ENCODE measurements at places on chromosomes 2 and 18.

DNA sequence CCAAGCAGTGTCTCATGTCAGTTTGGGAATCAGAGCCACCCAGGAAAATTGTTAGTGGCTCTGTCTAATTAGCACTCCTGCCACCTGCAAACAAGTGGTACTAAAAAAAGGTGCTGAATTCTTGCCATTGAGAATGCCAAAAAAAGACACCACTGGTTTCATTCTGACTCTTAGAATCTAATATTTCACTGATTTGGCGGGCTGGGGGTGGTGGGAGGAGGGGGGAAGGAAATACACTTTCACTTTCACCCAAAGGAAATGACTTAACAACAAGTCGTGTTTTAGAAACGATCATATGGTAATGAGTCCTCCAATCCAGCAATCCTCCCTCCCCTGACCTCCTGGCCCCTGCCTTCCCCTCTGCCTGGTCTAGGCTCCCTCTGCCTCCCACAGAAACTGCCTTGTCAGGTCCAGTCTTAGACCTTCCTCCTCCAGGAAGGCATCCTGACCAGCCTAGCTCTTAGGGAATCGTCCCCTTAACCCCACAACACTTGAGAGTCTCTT lies 4.4 kb upstream of the KLHL29 start:
- no peaks in the 10 kb centered on the region for H3K36me3 ChIP-seq
- DNase-seq: no peak
- H3K27me3 ChIP-seq: peaks cover 44% of the 10 kb centered on the region
- H3K4me3 ChIP-seq: no peak overlapping the region
- no peaks in the 10 kb centered on the region for H3K4me1 ChIP-seq

DNA sequence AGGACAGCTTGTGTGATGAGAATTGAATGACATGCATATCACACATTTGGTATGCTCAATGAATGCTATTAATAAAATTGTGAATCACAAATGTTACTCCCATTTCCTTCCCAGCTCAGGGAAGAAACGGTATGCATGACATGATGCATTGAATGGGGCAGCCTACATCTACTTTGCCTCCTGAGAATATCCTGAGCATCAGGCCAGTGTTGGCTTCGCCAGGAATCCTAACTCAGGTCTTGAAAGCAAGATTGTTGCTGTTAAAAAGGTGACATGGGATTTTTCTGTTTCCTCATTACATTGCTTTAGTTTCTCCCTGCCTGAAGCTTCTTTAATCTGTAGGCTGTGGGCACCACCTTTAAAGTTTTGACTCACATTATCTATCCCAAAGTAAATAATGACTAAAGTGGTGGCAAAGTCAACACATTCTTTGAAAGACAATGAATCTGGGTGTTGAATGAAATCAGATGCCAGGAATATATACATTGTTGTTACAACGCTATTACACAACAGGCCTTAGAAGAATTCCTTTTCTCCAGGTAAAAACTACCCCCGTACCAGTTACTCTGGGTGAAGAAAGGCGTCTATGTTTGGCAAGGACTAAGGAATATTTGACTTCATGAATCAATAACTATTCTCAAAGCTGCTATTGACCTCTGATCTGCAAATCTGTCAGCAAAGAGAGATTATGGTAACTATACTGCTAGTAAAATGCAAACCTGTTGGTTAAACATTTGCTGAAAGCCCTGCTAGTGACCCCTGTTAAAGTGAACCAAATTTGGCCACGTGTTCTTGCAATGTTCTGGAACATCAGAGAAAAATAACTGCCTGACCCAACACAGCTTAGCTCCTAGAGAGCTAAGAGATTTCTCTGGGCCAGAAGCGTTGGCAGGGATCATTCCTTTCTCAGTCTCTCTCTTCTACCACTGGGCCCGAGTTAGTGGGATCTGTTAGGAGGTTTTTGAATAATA lies 30.5 kb upstream of the NEDD4L start:
- H3K4me1 ChIP-seq: peaks cover 14% of the 10 kb centered on the region
- H3K27me3 ChIP-seq: no peaks in the 10 kb centered on the region
- no peaks in the 10 kb centered on the region for H3K36me3 ChIP-seq
- peak; percentile 82 for DNase-seq
- H3K27ac ChIP-seq: peak overlapping the region; percentile 73

- no peak overlapping the region for H3K4me3 ChIP-seq
- H3K4me1 ChIP-seq: no peaks in the 10 kb centered on the region
- DNase-seq: no peak
Observed at GRCh38 chr18:78612801-78613200, 366.8 kb upstream of the SALL3 start.

DNA sequence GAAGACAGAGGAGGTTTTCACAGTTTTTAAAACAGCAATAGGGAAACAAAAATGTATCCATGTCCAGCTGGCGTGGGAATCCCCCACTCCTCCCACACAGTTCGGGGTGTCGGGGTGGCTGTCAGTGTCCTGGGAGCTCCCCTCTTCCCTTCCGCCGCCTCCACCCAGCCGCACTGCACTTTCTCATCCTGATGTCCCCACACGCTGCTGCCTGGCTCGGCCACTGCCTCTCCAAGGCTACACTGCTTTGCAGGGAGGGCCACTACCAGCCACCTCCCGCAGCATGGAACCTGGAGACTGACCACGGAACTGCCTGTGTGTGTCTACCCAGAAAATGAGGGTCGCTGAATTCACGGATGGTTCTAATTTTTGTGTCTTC lies 138.7 kb upstream of the CTDP1 start:
- no peaks in the 10 kb centered on the region for H3K27me3 ChIP-seq
- no peak overlapping the region for H3K4me3 ChIP-seq
- no peak for DNase-seq
- no peaks in the 10 kb centered on the region for H3K36me3 ChIP-seq

GRCh38 chr2:219274361-219274921 lies 4.7 kb upstream of the DNAJB2 start:
- H3K27ac ChIP-seq: no peak overlapping the region
- no peaks in the 10 kb centered on the region for H3K36me3 ChIP-seq
- DNase-seq: peak; percentile 32
- H3K27me3 ChIP-seq: no peaks in the 10 kb centered on the region
- peaks cover 24% of the 10 kb centered on the region for H3K4me1 ChIP-seq
- no peak overlapping the region for H3K4me3 ChIP-seq

All from small intestine (tissue), 16 donors.